ENCODE measurements at places on chromosomes 2 and 18.

- no peak for DNase-seq
Observed at GRCh38 chr2:109136542-109136941, 7.5 kb downstream of the SH3RF3 start.

- no peak for DNase-seq
Observed at GRCh38 chr2:157900203-157900602, 24.1 kb upstream of the ACVR1 start.

DNA sequence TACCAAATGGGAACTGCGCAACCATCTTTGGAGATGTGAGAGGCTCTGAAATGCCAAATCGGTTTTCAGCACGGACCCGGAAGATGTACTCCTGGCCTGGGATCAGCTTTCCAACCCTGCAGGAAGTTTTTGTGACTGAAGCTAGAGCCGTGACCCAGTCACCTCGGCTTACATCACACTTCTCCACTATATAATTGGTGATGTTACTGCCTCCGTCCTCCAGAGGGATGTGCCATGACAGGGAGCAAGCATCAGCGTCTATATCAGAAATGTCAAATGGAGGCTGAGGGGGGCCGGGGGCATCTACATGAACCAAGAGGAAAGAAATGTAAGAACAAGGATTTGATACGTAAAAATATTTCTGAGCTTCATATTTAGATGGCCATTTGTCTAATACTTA is 104.4 kb downstream of the PLEKHA3 start:
- no peak for DNase-seq

DNA sequence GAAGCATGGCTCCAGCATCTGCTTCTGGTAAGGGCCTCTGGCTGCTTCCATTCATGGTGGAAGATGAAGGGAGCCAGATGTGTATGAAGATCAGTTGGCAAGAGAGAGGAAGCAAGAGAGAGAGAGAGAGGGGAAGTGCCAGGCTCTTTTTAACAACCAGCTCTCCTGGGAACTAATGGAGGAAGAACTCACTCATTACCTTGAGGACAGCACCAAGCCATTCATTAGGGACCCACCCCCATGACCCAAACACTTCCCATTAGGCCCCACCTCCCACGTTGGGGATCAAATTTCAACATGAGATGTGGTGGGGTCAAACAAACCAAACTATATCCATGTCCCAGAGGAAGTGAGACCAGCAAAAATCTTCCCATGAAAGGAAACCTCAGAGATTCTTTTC is 124.8 kb upstream of the SIX2 start:
- no peak for DNase-seq

- peak; percentile 23 for DNase-seq
Observed at GRCh38 chr2:156436497-156437085, 412 bp downstream of the GPD2 start.

DNA sequence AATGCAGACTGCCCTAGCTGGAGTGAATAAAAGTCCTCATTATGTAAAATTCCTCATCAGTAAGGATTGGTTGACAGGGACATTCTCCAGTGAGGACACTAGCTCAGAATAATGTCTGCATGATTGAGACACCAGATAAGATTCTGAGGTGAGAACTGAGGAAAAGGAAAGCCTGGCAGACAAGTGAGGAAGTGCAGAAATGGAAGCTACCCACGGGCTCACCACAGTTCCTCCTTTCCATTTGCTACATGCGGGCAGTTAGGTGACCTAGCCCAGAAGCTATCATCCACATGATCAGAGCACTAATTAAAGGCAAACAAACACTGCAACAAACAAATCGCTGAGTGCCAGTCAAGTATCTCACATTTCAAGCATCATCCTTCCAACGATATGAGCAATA is 27.7 kb downstream of the NETO1 start:
- DNase-seq = no peak

DNA sequence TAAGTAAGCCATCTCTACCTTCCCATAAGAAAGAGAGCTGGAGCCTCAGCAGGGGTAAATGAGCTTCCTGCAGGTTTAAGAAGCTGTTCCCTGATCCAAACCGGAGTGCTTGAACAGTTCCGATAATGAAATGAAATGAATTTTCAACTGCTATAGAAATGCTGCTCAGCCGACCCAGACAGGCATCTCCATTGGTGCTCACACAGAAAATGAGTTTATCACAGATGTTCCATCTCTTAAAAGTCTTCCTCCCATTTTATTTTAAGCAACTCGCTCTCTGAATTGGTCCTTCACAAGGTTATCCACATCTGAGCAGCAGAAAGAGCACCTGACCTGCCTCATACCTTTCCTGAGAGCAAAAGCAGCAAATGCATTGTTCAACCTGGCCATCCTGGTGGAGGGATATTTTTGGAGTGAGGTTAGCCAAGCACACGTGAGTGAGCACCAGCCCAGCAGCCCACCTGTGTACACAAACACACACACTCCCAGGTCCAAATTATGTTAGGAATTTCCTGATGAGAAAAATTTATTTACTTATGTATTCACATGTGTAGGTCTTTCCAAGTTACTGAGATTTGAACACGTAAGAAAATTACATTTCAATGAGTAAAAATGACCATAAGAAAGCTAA is 42.2 kb upstream of the CCDC68 start:
- no peak for DNase-seq

DNA sequence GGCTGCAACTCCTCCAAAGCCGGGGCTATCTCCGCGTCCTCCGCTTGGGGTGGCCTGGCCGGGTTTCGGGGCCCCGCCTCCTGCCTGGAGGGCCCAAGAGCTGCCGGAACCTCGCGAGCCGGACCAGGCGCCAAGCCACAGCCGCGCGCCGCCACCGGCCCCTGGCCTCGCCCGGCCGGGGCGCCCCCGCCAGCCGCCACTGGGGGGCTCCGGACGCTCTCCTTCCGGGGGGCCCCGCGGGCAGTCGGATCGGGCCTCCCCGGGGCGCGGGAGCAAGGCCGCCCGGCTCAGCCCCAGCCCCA is 17.4 kb upstream of the HAAO start:
- DNase-seq = peak; percentile 76

DNA sequence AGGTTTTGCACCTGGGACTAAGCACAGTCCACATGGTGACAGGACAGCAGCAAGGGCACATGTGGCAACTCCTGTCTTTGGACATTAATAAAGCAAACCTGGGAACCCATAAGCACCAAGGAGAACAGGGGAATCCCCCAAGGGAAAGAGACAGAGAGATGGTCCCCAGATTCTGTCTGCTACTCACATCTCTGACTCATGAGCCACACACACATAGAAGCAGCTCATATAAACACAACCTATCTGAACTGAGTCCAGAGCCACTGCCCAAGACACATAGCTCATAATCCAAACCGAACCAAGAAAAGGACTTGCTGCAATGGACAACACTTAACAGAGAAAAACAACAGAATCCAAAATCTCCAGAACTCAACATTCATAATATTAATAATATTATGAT is 82.5 kb downstream of the OSBPL1A start:
- no peak for DNase-seq

DNA sequence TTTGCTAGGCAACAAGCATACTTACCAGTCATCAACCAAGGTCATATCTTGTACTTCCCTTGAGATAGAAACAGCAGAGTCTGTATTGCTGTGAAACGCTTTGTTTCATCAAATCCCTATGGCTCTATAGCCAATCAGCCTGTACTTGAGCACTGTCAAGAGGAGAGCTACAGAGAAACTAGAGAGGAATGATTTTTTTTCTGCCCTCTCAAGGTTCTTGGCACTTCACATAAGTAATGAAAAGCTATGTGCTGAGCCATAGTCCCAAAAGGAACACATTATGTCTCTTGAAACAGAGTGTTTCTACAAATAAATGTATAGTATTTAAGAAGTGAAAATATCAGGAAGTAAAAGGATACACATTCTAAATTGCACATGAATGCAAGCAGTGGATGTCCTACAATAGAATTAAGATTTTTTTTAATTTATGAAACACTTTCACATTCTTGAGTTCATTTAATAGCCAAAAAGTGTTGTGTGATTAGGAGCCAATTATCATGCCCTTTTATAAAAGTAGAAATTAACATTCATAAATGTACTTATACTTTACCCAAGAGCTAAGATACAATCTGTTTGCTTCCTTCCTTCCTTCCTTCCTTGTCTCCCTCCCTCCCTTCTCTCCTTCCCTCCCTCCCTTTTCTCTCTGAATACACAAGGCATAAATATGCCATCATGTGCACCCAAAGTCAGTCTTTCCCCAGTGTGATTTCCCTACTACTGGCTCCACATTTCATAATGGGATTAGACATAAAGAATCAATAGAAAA is 131.8 kb downstream of the CSRNP3 start:
- no peak for DNase-seq

GRCh38 chr2:121036226-121036692 is 248.7 kb downstream of the TFCP2L1 start:
- DNase-seq = no peak

DNA sequence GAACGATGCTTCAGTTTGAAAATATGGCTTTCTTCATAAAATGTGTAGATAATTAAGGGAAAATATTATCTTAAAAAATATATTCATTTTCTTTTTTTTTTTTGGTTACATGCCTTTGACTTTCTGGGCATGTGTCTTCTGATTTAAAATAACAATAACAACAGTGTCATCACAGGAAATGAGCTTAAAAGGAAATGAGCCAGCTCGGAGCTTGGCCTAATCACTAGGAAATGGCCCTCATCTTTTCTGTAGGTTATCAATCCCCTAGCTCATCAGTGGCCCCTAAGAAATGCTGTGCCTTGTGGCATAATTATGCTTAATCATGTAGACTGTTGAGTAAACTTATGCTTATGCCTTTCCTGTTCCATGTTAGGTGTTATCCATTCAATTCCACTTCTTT is 141.8 kb upstream of the FHL2 start:
- no peak for DNase-seq

- DNase-seq = no peak
Observed at GRCh38 chr18:22557168-22557941, 139.6 kb upstream of the CTAGE1 start.

DNA sequence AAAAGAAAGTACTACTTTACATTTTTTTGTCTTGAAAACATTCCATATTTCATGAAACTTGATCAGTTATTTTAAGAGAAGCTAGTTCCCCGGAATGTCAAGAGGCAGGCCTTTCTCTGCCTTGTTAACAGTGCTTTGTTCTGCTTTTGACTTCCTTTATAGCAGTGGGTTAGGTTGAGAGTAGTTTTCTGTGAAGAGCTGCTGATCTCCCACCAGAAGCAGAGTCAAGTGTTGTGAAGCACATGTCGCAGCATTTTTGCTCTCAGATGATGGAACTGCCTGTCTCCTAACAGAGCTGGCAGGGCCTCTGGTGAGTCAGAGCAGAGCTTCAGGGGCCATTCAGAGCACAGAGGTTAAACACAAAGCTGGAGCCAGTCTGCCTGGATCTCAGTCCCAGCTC is 871.8 kb downstream of the SLC4A3 start:
- no peak for DNase-seq

GRCh38 chr2:26970928-26971627 is 641 bp downstream of the MAPRE3 start:
- DNase-seq = peak; percentile 3

DNA sequence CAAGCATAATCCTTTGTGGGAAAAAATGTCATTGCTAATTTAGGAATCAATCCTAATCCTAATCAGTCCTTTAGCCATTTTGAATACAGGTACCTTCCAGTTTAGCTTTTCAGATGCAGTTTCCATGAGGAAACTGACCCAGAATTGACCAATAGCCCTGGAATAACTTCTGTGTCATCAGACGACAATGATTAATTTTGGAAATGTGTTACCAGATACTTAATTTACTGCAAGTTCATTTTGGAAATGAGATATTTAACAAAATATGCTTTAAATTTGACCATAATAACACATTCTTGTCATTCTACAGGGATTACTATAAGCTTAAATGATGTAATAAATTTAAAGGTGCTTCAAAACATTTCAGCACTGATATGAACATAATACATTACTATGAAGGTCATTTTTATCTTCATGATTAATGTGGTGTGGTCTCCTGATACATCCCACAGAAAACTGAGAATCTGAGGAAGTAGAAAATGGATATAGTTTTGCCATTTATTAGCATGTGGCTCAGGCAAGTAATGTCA is 129.8 kb upstream of the SH3BP4 start:
- no peak for DNase-seq

- no peak for DNase-seq
Observed at GRCh38 chr2:55408098-55408882, 11.4 kb downstream of the CCDC88A start.

GRCh38 chr2:125696560-125696959 is 959.4 kb upstream of the GYPC start:
- no peak for DNase-seq

DNA sequence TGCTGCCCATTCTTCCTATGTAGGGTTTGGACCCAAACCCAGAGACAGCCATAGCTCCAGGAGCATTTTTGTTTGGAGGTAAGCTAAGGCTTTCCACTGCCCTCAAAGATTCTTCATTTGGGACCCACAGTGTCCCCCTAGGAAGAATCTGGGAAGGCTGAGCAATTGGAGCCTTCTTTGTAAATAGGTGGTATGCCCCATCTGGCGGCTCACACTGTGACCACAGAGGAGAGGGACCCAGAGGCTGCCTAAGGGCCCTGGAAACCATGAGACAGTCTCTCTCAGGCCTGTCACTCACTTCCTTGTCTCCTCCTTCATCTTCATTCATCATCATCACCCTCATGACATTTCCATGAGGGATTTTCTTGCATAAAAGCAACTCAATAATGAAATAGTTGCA is 215.4 kb upstream of the OSR1 start:
- no peak for DNase-seq

DNA sequence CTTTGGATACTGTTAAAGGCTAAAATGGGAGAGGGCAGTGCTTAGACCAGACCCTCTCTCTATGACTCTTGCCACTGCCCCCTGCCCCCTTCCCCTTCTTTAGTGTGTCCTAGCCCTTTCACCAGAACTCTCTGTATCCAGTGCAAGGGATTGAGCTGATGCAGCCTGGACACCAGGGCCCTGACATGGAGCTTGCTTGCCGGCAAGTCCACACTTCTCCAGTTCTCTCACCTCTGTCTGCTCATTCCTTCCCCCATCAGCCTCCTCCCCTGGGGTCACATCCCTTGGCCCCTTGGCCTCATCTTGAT is 1.5 kb upstream of the WNT6 start:
- no peak for DNase-seq

- no peak for DNase-seq
Observed at GRCh38 chr2:205683502-205684367, 1.4 kb downstream of the NRP2 start.

- no peak for DNase-seq
Observed at GRCh38 chr2:15938803-15939555, 1.4 kb upstream of the MYCN start.

GRCh38 chr2:235806986-235807750 is 313.3 kb downstream of the AGAP1 start:
- DNase-seq = no peak

GRCh38 chr2:234275515-234275914 is 221.4 kb downstream of the ARL4C start:
- DNase-seq = no peak

- DNase-seq = peak; percentile 23
Observed at GRCh38 chr2:12441750-12442475, 274.8 kb upstream of the TRIB2 start.

DNA sequence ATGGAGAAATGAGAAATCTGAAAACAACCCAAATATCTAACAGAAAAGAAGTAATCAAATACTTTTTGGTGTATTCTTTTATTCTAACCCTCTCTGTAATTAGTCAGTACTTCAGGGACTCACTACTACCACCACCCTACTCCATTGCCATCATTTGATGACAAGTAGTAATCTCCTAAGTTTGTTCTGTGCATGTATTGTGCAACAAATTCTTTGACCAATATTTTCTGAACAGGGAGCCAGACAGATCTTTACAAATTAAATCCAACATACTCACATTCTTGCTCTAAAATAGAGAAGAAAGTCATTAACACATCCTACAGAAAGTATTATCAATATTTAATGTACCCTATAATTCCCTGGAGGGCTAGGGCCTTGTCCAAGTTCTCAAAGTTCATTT is 1416.4 kb downstream of the DSC3 start:
- no peak for DNase-seq

Data from CD4-positive, alpha-beta T cell treated with Interleukin-10 for 1 hour (primary cell).